ENCODE measurements at places on chromosomes 3 and 15.
A peak's percentile ranks its signal among the peaks of the same experiment; 100 is the strongest.

- no peak for DNase-seq
Observed at GRCh38 chr3:154242766-154243165, 81.5 kb downstream of the DHX36 start.

DNA sequence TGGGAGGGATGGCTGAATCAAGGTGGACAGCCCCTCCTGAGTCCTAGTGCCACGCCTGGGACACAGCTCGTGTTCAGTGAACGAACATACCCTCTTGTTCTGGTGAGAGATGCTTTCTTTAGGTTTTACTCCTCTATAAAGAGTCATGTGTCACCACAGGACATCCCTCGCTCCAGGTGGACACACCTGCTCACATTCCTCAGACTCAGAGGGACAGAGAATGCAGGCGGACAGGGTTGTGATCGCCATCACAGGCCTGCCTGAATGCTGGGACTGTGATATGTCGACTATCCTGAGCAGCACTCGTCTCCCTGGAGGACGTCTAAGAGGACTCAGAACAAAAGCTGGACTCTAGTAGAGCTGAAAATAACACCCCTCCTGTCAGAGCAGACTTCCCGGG, 96.4 kb upstream of the SNRPA1 start:
- DNase-seq = no peak

GRCh38 chr15:52236013-52236412, 44.8 kb upstream of the GNB5 start:
- DNase-seq = no peak

GRCh38 chr15:64112073-64112772, 16.4 kb downstream of the SNX1 start:
- peak; percentile 33 for DNase-seq

DNA sequence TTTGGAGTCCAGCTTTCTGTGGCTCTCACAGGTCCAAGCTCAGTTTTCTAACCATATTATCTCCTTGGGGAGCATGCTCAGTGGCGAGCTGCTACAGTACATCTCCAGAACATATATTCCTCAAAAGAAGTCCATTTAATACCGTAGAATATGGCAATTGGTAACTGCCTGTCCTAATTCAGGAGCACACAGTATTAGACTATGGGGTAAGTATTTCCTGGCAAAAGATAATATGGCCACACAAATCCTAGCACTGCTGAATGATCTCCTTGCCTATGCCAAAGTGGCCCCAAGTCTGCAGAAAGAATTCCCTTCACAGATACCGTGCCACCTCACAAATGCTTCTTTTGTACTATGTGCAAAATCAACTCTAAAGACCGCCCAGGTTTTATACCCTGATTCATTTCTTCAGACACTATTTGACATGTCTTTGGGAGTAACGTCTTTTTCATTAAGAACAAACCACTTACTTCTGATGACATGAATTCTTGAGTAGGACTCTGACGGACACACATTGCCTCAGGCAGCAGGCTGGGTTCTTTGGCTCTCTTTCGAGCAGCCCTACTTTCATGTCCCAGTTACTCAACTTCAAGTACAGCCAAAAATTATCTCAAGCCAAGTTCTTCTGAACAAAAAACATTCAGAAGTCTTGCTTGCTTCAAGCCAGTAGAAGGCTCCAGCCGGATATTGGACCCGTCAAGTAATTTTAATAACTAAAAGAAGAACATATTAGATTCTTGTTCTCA, 368.3 kb upstream of the DCBLD2 start:
- DNase-seq = no peak

- DNase-seq = no peak
Observed at GRCh38 chr3:185856652-185857051, 31.8 kb upstream of the IGF2BP2 start.

DNA sequence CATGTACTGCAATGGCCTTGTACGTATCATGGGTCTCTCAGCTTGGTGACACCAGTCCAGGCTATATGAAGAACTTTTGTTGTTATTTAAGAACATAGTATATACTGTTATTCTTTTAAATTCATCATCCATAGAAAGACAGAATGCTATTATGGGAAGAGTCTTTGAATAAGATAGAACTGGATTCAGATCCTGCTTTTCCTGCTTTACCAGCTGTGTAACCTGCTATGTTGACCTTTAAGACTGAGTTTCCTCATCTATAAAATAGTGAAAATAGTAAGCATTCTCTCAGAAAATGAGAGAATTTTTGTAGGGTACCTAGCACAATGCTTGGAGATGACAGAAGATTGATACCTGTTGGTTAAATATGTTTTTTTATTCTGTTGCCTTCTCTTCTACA, 204.1 kb upstream of the TBL1XR1 start:
- DNase-seq = no peak

GRCh38 chr3:169179722-169180121, 483.8 kb downstream of the MECOM start:
- no peak for DNase-seq

DNA sequence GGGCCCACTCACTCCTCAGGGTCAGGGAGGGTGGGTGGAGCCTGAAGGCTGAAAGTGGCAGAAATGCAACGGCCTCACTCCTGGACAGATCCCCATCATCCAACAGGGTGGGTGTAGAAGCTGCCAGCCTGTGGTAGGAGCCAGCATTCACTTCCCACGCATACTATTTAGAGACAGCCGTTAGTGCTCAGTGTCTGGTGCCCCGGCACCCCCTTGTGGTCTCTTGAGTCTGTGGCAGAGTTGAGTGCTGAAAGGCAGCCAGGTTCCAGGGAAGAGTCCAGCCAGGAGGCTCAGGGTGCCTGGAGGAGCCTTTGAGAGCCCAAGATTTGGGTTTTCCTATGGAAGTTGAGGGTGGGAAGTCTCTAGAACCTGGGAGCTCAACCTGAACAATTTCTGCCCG, 2.1 kb upstream of the GNAT1 start:
- peak; percentile 23 for DNase-seq

DNA sequence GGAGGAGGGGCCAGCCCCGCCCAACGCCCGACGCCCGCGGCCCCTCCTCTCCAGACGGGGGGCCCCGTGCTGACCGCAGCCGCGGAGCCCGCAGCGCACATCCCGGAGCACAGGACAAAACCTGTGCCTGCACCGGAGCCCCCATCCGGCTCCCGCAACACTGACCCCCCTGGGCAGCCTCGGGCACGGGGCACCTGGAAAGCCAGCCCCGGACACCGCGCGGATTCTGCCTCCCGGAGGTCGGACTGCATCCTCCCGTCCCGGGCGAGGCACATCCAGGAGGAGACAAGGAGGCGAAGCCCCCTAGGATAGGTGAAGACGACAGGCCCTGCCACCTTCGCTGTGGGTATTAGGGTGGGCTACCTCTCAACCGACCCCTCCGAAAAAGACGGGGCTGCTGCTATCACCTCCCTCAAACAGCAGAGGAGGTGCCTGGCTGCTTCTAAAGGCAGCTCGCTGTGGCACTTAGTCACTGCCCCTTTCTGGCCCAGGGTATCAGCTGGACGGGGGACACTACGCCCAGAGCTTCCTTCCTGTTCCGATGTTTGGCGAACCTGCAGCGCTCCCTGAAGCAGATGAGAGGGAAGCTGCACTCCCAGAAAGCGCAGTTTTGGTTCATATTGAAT, 10.6 kb downstream of the XXYLT1 start:
- no peak for DNase-seq

- DNase-seq = no peak
Observed at GRCh38 chr3:67447393-67447792, 207.0 kb downstream of the SUCLG2 start.

DNA sequence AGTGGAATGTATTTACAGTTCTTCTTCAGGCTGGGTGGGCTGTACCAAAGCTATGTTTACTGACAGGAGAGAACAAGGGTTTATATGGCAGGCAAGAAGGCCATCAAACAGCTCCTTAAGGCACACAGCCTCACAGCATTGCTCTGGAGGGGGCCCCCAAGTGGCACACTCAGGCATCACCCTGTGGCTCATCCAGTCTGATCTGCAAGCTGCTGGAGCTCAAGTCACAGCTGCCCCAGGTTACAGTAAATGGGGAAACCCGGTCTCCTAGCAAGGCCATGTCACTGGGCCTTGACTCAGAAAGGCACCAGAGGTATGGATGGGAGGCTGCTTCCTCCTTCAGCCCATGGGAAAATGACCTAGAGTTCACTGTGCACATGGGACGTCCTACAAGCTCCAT, 67.5 kb downstream of the TFG start:
- no peak for DNase-seq

- DNase-seq = no peak
Observed at GRCh38 chr15:63514531-63514943, 10.1 kb downstream of the USP3 start.

GRCh38 chr15:55820043-55820442, 77.1 kb upstream of the PRTG start:
- no peak for DNase-seq

DNA sequence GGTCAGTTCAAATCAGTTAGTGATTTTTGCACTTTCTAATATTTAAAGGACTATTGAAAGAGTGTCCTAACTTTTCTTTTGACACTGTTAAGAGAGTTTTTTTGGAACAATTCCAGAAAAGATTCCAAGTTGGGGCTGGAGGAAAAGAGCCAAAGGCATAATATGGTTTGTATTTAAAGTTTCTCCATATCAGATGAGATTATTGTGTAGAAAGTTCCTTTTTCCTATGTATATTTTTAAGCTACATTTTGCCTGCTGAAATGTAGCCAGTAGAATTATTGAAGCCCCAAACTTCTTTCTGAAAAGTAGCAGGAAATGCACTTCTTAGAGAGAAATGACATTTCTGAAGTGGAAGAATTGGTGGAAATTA, 136.5 kb upstream of the TSC22D2 start:
- DNase-seq = no peak

GRCh38 chr15:78067328-78068228, 9.9 kb downstream of the TBC1D2B start:
- DNase-seq = no peak

- DNase-seq = no peak
Observed at GRCh38 chr3:40068636-40069035, 240.9 kb upstream of the EIF1B start.

DNA sequence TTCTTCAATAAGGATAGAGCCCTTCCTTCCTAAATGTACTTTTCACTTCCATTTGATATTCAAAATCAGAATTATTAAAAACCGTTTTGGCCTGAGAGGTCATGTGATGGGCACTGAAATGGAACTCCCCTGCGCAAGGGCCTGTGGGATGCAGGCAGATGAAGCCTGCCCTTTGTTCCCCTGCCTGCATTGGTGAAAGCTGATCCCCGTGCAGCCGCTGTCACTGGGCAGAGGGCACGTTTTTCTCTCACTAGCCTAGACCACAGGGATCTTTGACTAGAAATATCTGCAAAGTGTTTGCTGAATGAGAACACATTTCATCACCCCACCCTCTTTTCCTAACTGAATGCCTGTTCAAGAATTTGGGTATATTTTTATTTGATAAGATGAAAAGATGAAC, 74.9 kb downstream of the TIPARP start:
- no peak for DNase-seq

- no peak for DNase-seq
Observed at GRCh38 chr3:52614689-52615088, 71.0 kb downstream of the PBRM1 start.

DNA sequence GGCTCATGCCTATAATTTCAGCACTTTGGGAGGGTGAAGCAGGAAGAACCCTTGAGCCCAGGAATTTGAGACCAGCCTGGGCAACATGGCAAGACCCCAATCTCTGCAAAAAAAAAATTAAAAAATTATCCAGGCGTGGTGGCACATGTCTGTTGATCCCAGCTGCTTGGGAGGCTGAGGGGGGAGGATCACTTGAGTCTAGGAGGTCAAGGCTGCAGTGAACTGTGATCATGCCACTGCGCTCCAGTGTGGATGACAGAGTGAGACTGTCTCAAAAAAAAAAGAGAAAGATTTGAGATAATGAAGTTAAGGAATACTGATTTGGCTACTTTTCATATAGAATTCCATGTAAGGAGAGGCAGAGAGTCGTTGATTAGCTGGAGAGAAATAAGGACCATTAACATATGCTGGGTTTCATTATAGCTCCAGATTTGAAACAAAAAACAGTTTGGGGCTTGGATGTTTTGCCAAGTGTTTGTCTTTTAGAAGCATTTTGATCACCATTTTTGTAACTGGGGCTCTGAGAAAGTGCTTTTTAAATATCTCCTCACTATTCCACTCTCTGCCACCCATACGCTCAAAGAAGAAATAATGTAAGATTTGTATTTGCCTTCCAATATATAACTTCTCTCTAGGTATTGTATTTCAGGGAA, 214.2 kb downstream of the FEZF2 start:
- DNase-seq = no peak

DNA sequence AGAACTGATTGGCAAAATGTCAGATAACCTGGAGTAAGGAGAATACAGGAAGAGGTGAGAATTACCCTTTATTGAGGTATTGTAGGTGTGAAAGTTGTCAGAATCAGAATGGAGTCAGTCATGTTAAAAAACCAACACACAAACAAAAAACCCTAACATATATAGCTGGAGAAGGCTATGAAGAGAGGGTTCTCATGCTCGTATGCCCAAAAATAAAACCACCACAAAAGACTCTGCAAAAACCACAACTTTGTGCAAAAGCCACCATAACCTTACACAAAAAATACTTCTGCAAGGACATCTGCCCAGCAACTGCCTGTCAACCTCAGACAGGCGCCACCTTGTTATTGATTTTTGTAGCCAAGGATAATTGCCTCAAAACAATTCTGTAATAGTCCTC, 136.0 kb downstream of the CD47 start:
- no peak for DNase-seq

DNA sequence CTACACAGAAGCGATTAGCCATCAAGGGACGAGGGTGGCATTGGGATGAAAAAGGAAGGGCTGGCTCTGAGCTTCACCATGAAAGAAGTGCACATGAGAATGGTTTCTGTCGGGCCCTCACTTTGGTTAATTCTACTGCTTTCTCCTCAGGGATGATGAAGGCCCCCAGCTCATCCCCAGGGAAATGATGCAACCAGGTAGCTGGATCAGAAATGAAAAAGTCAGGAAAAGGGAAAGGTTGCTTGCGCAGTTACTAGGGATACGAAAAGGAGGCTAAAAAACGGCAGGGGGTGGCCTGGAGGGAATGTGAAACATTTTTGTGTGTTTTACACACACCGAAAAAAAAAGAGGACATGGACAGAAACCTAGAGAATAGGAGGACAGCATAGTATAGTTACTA, 1.4 kb upstream of the SLC27A2 start:
- DNase-seq = no peak

- DNase-seq = peak; percentile 62
Observed at GRCh38 chr3:17151598-17152373, 267.0 kb downstream of the PLCL2 start.

- no peak for DNase-seq
Observed at GRCh38 chr3:15246186-15246585, 40.1 kb downstream of the CAPN7 start.

DNA sequence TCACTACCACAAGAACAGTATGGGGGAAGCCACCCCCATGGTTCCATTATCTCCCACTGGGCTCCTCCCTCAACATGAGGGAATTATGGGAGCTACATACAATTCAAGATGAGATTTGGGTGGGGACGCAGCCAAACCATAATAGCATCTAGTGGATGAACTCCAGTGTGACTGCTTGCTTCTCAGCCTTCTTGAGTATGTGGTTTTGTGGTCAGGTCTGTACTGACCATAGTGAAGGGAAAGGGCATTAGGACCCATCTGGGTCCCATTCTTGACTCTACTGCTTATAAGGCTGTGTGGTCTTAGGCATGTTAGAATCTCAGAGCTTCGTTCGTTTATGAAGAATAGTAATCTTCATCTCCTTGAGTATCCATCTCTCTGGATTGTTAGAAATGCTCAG, 81.4 kb downstream of the CGNL1 start:
- no peak for DNase-seq

All from hematopoietic multipotent progenitor cell treated with erythropoietin and hydrocortisone succinate and interleukin-3 and kit ligand, for 15 days (in vitro differentiated cells).